H1 (cell line): ENCODE measurements at places on chromosomes 12 and 14. TPM values are rescaled to one million over a fixed set of nuclear protein-coding genes. Genes with fewer than 3 reads are reported as not detected.

EFS gene
- 27.8 and 29.0 TPM in 2 replicates for total RNA-seq

RNF212B gene
- total RNA-seq, result 1.2 TPM in 1 of 2 replicates, not detected in the other

GRCh38 chr14:27845241-27845850, 921.2 kb upstream of the FOXG1 start:
- no peak for DNase-seq

MGP gene
- not detected in 2 replicates for total RNA-seq

DNA sequence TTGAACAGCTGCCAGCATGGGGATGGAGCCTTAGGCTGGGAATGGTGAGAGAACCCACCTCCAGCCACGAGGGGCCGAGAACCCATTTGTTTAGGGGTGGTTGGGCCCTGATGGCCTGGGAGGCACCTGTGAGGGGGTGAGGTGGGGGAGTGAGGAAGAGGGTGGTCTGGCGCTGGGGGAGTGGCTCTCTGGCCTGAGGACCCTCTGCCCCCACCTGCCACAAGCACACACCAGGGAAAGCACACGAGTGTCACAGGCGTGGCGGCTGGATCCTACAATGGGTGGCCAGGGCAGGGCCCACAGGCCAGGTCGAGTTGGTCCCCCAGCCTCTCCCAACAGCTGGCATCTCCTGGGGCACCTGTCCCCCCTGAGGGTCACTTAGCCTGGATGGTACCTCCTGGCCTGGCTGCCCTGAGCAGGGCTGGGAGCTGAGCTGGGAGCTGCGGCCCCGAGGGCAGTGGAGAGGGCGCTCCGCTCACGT, 340.5 kb downstream of the TMEM121 start:
- no peak for DNase-seq

GRCh38 chr12:91205811-91206210, 23.2 kb upstream of the DCN start:
- DNase-seq, result no peak

- DNase-seq, result no peak
Measured at GRCh38 chr12:88931598-88931997, 351.3 kb upstream of the KITLG start.

GRCh38 chr14:93716002-93716745, 72.1 kb downstream of the PRIMA1 start:
- no peak for DNase-seq

BDKRB1 gene
- total RNA-seq, result not detected in 2 replicates

TMTC1 gene
- 19.8 and 20.8 TPM in 2 replicates for total RNA-seq

DNA sequence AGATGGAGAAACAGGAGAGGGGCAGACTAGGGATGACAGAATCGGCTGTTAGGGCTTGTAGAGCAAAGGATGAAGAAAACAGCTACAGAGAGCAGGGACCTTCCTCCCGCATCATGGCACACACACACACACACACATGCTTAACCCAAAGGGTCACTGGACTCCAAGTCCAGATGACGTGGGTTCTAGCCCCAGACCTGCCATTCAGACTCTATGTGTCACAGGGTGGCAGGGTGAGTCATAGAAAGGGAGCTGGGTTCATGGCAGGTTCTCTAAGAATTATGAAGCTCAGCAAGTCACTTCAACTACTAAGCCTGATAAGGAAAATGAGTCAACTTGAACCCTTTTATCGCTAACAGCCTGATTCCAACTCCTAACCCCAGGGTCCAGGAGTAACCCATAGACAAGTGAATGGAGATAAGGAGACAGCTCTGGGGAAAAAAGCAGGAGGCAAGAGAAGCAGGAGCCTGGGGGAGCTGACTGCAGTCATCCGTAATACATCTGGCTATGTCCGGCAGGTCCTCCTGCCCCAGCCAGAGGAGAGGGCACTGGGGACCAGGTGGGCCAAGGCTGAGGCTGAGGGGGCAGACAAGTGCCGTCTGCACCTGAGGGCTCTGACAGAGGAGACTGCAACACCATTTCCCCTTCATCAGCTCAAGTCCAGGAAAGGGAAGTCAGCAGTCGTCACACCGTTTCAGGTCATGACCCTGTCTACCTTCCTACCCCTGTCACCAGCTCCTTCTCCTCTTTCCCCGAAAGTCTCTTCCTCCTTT, 3.6 kb upstream of the TNFRSF1A start:
- DNase-seq, result no peak

LPAR5 gene
- 0.22 and 0.23 TPM in 2 replicates for total RNA-seq

VSIG10 gene
- 93.6 and 96.8 TPM in 2 replicates for total RNA-seq

KLRG1 gene
- 7.9 and 9.1 TPM in 2 replicates for total RNA-seq

AKAP3 gene
- 1.0 and 1.3 TPM in 2 replicates for total RNA-seq

GON7 gene
- total RNA-seq, result 8.8 and 9.9 TPM in 2 replicates

GRCh38 chr12:3718100-3718499, 34.8 kb downstream of the CRACR2A start:
- no peak for DNase-seq

GRCh38 chr14:55313480-55313879, 42.3 kb downstream of the FBXO34 start:
- DNase-seq, result no peak

DNA sequence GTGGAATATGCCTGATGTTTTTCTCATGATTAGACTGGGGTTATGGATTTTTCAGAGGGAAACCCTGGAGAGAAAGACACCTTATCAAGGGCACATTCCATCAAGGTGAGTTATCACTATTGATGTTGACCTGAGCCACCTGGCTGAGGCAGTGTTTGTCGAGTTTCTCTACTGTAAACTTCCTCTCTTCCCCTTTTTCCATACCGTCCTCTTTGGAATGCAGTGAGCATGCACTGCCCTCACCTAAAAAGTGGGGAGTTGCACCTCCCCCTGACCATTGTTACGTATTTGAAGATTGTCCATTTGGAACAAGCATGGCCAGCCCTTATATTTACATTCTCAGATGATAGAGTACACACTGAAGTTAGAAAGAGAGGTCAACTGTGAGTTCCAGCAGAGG, 53.9 kb upstream of the PWP1 start:
- no peak for DNase-seq

DNA sequence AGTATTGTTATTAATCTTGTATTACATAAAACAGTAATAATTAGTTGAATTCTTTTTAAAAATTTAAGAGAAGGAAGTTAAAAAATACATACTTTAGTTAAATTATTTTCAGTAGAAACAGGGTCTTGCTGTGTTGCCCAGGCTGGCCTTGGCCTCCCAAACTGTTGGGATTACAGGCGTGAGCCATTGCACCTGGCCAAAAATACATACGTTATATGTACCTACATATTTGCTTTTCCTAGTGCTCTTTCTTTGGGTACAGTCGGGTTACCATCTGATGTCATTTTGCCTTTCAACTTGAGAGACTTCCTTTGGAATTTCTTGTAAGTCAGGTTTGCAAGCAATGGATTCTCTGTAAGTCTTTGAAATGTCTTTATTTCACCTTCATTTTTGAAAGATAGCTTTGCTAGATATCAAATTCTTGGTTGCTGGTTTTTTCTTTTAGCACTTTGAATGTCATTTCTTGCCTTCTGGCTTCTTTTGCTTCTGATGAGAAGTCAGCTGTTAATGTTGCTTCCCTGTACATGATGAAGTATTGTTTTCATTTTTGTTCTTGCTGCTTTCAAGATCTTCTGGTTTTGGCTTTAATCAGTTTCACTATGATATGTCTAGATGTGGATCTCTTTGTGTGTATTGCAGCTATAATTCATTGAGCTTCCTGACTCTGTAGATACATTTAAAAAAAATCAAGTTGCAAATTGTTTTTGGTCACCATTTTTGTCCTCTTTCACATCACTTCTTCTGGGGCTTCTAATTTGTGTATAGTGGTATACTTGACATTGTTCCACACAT, 84.4 kb downstream of the SPATS2 start:
- DNase-seq, result no peak

GRCh38 chr14:35134329-35135123, 12.2 kb downstream of the PRORP start:
- no peak for DNase-seq

KRT72 gene
- not detected in 2 replicates for total RNA-seq

GRCh38 chr12:75558287-75558686, 46.9 kb upstream of the KRR1 start:
- no peak for DNase-seq

GRCh38 chr12:98492580-98493140, 22.7 kb upstream of the TMPO start:
- no peak for DNase-seq

DNA sequence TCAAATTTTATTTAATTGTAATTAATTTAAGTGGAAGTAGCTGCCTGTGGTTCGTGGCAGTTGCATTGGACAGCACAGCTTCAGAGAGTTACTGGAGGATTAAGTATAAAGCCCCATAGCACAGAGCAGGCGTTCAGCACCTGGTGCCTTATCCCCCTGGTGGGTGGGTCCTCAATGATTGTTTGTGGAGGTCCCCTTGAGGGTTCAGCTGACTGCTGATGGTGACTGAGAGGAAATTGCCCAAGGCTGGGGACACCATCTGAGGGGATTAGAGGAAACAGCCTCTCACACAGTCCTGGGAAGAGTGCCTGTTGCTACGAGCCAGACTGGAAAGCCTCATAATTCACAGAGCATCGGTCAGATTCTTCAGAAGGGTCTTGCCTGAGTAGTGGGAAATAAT, 83.4 kb upstream of the NOS1 start:
- no peak for DNase-seq

DNA sequence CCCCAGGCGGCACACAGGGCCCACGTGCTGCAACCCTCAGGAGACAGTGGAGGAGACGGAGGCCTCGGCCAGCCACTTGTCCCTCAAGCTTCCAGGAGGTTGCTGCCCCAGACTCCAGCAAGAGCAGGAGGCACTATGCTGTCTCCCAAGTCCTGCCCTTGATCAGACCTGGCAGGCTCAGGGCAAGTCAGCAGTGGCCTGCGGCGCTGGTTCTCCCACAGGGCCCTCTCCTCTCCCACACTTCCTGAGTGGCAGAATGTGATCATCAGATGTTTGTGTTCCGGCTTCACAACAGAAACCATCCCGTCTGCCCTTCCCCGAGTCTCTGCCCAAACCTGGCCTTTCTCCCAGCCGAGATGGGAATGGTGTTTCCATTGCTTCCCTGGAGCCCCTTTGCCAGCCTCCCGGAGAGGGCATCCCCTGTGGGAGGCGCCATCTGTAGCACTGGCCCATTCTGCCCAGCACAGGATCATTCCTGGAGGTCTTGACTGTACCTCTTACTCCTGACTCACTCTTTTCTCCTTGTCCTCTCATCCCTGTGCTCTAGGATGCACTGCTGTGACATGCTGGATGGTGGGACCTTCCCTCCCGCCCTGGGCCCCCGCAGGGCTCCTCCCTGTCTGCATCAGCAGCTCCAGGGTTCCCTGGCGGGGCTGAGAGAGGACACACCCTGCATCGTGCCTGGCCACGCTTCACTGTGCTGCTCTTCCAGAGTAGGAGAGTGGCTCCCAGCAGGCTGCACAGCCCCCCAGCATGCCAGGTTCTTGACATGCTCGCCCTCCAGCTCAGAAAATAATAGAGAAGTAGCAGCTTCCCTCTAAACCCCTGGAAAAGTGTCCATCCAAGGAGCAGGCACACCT, 114.7 kb upstream of the FKBP4 start:
- no peak for DNase-seq

GRCh38 chr12:4477129-4477528, 31.5 kb upstream of the FGF6 start:
- no peak for DNase-seq

DNA sequence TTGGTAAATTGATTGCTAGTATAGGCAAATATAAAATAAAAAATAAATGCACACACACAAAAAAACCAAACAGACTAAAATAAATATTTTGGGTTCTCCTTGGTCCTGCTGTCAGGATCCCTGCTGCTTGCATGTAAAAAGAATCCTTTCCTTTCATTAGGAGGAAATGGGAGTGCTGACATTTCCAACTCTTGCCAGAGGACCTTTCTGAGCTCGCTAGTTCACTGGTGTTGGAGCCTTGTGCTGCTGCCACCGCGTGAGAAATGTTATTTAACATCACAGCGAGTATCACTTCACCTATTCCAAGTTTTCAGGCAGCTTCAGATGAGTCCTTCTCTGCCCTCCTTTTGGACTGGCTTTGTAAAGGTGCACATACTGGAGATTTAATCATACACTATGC, 358.9 kb downstream of the NPAS3 start:
- DNase-seq, result no peak

- DNase-seq, result no peak
Measured at GRCh38 chr14:100989924-100990323, 86.4 kb upstream of the RTL1 start.

- DNase-seq, result no peak
Measured at GRCh38 chr12:129115558-129115957, 262.3 kb downstream of the GLT1D1 start.

- DNase-seq, result no peak
Measured at GRCh38 chr14:65704850-65705249, 292.3 kb downstream of the FUT8 start.

GRCh38 chr12:103824845-103825244, 16.2 kb downstream of the NT5DC3 start:
- no peak for DNase-seq

DNA sequence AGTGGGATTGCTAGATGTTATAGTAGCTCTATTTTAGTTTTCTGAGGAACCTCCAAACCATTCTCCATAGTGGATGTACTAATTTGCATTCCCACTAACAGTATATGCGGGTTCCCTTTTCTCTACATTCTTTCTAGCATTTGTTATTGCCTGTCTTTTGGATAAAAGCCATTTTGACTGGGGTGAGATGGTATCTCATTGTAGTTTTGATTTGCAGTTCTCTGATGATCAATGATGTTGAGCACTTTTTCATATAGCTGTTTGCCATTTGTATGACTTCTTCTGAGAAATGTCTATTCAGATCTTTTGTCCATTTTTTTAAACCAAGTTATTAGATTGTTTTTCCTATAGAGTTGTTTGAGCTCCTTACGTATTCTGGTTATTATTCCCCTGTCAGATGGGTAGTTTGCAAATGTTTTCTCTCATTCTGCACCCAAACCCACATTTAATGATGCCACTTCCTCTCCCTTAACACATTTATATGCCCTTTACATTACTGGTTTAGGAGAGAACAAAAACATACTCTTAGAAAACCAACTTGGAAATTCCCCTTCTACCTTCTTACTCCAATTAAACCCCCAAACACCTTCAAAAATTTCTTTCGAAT, 48.2 kb downstream of the NELL2 start:
- no peak for DNase-seq

CPSF6 gene
- 156 and 167 TPM in 2 replicates for total RNA-seq

SLCO1B1 gene
- total RNA-seq, result 0.13 TPM in 1 of 2 replicates, not detected in the other

DNA sequence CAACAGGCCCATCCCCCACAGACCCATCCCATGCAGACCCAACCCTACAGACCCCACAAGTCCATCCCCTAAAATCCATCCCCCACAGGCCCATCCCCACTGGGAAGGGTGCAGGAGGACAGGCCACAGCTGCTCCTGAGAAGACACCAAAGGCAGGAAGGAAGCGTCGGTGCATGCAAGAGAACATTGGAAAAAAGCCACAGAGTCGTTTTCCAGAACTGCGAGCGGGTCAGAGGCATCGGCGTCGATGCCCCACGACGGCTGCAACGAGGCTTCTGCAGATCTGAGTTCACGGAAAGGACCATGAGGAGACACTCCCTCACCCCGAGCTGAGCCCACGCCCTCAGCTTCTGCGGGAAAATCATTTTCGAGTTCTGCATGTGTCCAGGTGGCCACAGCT, 59.6 kb upstream of the GALNT9 start:
- DNase-seq, result no peak

DNA sequence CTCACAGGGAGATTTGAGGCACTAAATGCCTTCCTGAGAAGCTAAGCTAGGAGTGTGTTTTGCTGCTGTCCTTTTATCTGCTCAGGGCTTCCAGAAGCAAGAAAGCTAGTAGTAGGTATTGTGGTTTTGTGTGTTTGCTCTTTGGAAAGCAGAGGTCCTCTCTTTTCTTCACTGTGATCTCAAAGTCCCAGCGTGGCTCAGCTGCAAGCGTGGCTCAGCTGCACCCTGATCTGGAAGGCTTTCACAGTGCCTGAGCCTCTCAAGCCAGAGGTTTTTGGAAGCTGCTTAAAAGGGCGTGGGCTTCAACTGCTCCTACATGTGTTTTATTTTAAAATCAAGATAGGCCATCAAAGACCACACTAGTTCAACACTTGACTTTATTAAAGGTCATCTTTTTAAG, 337.4 kb upstream of the RGS6 start:
- DNase-seq, result no peak

ACSM4 gene
- not detected in 2 replicates for total RNA-seq
